ENCODE measurements at places on chromosomes 6 and 20.

DNA sequence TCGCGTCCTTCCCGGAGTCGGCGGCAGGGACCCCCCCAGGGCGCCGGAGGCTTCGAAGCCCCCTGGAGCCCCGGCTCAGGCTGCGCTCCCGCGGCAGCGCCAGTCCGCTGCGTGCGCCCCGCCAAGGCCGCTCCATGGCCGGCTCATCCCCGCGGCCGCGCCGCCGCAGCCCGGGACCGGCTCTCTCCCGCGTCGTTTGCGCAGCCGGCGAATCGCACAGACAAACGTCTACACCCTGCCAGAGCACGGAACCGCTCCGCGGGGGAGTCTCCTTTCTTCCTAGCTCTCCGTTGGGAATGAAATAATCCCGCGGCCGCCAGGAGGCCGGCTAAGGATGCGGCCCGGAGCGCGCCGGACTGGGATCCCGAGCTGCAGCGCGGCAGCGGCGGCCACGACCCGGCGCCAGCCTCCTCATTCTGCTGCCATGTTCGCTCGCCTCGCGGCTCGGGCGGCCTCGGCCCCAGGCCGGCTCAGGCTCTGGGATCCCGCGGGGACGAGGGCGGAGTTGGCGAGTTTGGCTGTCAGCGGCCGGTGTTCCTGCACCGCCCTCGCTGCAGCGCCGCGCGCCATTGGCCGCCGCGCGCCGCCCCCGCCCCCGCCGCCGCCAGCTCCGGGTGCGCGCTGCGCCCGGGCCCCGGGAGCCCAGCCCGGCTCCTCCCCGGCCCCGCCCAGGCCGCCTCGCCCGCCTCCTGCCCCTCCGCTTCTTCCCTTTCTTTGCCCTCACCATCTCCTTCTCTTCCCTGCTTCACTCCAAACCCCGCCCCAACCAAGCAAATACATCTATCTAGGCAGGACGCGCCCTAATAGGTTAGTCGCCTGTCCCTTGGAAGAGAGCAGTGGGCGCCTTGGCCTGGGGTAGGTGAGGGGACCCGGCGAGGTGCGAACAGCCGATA is at the start of gene GFOD1:
GFOD1 (minus strand) TSS at position 479 of the 893 bp plus-strand sequence. CDS start 710 bp downstream, outside the sequence.
- peak; percentile 60 for DNase-seq

- no peak for DNase-seq
Observed at GRCh38 chr20:19971116-19971515, 46.0 kb upstream of the NAA20 start.

GRCh38 chr6:138605958-138606357 is 106.7 kb upstream of the NHSL1 start:
- no peak for DNase-seq

DNA sequence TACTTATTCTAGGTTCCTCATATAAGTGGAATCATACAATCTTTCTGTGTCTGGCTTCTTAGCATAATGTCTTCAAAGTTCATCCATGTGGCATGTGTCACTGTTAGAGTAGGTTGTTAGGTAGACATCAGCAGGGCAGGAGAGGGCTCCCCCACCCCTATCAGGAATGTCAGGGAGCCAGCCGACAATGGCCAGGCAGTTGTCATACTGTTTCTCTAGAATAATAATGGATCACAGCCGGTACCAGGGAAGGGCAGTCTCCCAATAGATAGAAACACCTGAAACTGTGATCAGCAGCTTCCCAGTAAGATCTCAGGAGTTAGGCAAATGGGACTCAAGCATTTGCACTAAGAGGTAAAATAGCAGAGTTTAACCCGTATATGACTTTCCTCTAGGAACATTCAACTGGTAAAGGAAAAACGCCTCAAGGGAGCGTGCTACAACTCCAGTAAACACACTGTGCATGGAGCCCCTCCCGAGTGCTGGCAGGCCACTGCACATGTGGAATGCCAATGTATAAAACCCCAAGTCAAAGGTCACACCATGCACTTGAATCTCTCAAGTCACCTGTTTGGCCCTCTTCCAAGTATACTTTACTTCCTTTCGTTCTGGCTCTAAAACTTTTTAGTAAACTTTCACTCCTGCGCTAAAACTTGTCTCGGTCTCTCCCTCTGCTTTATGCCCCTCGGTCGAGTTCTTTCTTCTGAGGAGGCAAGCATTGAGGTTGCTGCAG is 29.8 kb upstream of the SIRT5 start:
- DNase-seq: no peak

DNA sequence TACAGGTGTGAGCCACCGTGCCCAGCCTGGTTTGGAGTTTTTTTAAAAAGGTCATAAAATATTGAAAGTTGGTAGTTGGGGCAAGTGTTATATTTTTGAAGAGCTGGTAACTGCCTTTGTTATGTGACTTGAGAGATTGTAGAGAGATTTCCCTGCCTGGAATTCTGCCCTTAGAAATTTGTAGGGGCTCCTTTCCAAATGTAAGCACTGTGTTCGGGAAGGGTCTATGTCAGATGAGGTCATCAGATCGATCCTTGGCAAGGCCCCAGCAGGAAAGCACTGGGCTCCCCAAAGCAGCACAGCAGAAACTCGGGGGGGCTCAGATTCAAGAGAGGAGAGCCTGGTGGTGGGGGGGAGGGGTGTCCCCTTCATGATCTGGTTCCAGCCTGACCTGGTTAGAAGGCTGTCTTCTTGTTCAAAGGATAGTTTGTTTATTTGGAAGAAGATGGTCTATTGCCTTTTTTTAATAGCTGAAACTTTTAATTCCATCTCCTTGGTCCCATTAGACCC is 220.2 kb downstream of the UST start:
- no peak for DNase-seq

DNA sequence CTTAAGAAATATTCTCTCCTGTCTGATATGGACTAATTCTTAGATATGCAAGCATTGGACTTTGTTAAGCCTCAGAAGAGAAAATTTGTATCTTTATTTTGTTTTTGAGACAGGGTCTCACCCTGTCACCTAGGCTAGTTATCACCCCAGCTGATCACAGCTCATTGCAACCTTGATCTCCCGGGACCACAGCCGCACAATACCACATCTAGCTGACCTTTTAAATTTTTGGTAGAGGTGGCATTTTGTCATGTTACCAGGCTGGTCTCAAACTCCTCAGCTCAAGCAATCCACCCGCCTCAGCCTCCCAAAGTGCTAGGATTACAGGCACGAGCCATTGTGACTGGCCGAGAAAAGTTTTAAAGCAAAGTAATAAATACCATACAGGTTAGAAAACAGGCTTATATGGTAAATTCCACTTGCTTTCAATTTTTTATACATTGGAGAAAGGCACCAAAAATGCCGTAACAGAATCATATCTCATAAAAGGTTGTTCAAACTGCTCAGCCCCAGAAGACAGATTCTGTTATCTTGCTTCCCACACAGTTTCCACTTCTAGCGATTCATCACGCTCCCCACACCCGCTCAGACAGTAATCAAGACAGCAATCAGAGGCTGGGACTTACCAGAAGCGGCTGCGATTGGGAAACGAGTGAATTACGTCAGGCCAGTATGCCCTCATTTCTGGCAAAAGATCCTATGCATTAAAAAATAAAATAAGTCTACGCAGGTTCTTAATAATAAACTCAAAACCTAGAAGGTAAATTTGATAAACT is 13.8 kb downstream of the RNASET2 start:
- peak; percentile 22 for DNase-seq

- no peak for DNase-seq
Observed at GRCh38 chr6:150494241-150494640, 105.4 kb upstream of the PLEKHG1 start.

Measured in activated naive CD4-positive, alpha-beta T cell (primary cell).